ENCODE measurements at places on chromosomes 1 and 21.

DNA sequence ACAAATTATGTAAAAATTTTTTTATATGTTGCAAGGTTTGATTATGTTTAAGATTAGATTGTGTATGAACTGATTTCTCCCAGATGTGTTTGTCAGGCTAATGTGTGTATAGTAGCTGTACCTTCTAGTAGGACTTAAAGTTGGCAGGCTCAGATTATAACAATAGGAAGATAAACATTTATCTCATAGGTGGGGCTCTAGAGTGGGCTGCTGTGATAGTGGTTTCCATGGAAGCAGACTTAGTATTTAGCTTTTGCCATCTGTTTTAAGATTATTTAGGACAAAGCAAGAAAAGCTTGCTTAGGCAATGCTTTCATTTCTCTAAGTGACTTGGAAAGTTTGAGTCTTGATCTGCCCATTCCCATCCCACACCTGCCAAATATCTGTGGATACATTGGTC, 187.7 kb upstream of the CACYBP start:
- DNase-seq = no peak

DNA sequence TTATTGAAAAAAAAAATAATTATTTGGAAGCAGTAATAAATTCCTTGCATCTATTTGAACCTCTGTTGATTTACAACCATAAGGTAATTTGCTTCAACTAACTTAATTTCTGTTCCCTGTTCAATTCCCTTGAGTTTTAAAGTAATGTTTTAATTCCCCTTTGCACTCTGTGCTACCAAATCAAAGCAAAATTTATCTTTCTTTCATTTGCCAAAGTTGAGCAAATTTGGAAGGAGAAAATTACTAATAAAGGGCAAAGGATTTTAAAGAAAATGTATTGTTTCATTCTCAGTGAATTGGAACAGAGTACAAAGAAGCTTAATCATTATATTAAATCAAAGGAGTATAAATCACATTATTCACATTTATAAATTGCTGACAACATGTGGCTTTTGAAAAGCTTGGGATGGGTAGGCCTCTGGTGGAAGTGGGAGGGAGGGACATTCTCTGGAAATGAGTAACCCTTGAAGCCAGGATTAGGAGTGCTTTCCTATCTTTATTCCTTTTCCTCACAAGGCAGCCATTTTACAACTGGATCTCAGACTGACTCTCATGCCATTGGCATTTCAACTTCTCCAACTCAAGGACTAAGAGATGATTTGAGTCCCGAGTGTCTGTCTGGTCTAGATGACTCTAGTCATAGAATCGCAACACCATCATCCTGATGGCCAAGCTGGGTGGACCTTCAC, 331.6 kb upstream of the DUSP10 start:
- no peak for DNase-seq

DNA sequence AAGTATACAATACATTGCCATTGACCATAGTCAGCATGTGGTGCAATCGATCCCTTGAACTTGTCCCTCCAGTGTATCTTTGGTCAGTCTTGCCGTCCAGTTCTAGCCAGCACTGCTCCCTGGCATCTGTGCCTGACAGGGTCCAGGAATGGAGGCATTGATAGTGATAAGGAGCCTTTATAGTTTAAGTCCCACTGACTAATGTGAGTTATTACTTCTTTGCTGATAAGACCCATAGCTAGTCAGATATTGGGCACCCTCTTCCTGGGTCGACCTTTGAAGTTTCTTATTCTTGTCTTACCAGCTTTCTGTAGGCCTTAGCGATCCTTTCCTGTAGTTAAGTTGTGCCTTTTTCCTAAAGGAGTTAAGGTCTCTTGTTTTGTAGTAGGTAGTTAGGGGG, 13.0 kb downstream of the UCK2 start:
- DNase-seq = no peak

DNA sequence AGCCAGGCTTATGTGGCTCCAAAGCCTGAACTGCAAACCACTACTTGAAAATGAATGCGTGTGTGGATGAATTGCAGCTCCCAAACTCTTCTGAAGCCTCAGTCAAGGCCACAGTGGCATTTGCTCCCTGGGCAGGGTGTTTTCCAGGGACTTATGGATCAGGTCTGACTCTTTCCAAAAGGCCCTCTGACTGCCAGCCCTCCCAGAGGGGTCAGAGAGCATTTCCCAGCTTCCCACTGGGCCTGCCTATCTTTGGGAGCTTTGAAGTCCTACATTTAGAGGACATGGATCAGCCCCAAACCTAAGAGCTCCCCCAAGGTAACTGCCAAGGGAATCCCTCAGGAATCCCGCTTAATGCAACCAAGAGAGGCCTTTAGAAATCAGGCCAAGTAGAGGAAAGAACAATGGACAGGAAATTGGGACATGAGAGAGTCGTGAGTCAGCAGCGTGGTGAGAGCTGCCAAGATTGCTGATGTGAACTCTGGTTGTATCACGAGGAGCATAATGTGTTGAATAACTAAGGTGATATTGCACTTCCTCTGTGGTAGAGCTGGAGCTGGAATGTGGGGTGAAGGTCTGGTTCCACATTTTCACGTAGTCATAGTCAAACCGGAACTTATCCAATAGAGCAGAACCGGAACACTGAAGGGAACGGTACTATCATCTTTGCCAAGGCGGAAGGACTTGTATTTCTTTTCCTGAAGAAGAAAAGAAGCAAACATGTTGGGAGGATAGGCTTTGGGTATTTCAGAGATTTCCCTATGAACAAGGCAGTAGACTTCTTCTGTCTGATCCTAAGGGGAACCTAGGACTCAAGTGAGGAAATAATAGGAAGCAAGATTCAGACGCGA, 99.4 kb upstream of the JUN start:
- peak; percentile 54 for DNase-seq

DNA sequence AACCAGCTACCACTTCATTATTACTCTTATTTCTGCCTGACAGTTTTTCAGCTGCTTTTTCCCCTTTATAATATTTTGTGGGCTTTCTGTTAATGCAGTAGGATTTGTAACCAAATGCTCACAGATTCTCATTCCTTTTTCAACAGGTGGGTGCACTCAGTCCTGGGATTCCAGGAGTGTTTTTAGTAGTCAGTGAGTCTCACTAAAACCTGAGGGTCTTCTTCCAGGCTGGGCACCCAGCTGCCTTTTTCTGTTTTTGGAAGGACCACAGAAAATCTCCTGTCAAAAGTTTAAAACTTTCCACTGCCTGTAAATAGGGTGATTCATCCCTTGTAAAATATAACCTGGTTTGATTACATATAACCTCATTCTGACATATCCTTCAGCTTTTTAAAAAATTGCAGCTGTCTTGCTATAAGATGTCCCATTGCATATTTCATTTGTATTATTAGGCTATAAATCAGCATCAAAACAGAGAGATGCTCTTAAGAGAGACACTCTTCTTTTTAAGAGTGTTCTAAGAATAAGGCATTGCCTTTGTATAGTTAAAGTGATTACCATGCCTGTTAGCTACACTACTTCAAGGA, 16.8 kb upstream of the CEP350 start:
- no peak for DNase-seq

DNA sequence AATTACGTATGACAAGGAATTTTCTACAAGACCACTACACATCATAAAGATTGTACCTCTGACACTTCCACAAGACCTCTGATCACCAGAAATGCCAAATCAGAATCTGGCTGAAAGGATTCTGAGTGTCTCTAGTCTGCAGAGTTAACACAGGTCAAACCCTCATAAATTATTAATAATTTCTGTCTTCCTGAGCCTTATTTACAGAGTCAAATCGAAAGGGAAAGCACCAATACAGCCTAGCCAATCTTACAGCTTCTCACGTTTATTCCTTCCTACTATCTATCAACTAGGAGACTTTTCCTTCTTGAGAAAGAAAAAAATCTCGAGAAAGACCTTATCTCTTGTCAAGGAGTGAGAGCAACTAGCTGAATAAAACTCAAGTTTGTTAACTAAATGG, 2151.6 kb downstream of the MRPL39 start:
- no peak for DNase-seq

- DNase-seq = no peak
These were observed 23.8 kb downstream of the HIVEP3 start for GRCh38 chr1:41894808-41895483.

DNA sequence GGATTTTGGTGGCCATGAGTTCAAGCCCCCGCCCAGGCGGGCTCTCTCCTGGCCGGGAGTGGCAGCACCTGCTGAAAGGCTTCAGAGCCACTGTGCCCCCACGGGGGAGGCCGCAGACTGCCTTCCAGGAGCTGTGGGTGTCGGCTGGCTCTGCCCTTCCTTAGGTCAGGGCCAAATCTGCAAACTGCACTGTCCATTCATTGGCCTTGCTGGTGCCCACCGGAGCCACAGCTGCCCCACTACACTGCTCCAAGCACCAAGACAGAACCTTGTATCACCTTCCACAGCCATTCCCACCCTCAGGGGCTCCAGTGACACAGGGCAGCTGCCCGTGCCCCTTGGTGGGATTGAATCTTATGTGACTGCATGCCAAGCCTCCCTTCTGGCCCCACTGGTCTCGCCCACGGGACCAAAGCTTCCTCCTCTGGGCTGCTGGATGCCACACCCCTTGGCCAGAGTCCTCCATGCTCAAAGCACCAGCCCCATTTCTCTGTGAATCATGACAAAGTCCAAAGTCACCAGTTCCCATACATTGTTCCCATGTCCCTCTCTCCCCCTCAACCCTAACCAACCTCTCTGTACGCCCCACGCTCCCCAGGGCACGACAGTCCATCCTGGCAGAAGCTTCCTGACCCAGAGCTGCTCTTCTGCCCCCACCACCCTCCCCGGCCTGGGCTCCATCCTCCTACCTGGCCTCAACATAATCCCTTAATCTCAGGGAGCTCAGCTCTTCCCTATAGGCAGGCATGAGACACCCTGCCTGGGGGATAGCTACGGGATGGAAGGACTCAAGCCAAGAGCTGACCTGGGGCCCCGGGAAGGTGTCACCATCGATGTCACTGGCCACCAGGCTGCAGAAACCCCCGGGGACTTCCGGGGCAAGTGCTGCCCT, 20.9 kb upstream of the GPR153 start:
- no peak for DNase-seq

DNA sequence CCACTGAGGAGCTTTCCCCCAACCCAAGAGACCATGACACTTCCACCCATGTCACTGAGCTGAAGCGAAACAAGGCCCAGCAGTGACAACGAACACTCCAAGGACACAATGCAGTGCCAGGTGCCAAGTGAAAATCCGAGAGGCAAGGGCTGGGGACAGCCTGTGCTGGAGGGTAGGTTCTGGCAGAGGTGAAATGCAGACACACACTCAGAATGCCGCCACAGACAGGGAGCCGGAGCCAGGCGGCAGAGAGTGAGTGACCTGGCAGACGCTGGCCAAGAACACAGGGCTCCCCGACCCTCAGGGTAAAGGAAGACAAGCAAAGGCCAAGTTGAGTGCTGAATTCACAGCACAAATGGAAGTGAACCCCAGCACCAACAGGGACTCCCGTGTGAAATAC, 78.9 kb downstream of the CD46 start:
- DNase-seq = no peak

- DNase-seq = no peak
These were observed 66.6 kb downstream of the PIK3CD start for GRCh38 chr1:9718006-9718680.

- peak; percentile 86 for DNase-seq
These were observed 375.7 kb upstream of the CAMK1G start for GRCh38 chr1:209207701-209208286.

- peak; percentile 88 for DNase-seq
These were observed 46.3 kb upstream of the VANGL1 start for GRCh38 chr1:115595279-115596079.

DNA sequence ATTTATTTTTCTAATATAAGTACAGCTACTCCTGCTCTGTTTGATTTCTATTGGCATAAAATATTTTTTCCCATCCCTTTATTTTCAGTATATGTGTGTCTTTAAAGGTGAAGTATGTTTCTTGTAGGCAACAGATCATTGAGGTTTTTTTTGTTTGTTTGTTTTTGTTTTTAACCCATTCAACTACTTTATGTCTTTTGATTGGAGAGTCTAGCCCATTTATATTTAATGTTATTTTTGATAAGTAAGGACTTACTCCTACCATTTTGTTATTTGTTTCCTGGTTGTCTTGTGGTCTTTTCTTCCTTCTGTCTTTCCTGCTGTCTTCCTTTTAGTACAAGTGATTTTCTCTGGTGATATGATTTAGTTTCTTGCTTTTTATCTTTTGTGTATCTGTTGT, 285.1 kb upstream of the PROX1 start:
- DNase-seq = no peak

- peak; percentile 97 for DNase-seq
These were observed 60.2 kb upstream of the ID3 start for GRCh38 chr1:23619299-23620188.

- DNase-seq = peak; percentile 14
These were observed 115.0 kb downstream of the SYF2 start for GRCh38 chr1:25117233-25117823.

DNA sequence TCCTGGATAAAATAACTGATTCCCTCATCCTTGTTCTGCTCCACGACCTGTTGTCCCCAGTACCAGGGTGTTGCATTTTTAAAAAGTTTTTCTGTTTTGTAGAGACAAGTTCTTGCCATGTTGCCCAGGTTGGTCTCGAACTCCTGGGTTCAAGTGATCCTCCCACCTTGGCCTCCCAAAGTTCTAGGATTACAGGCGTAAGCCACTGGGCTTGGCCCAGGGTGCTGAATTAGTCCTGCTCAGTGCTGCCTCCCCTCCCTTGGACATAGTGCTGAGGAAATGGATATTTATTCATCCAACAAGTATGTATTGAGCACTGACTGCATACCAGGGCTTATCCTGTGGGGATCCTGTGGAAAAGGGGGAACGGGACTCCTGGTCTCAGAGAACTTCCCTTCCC, 126.4 kb downstream of the PTPRU start:
- DNase-seq = no peak

- DNase-seq = no peak
These were observed 19.1 kb downstream of the FUCA1 start for GRCh38 chr1:23848673-23849616.

GRCh38 chr1:43427524-43427923, 26.2 kb downstream of the HYI start:
- DNase-seq = no peak

DNA sequence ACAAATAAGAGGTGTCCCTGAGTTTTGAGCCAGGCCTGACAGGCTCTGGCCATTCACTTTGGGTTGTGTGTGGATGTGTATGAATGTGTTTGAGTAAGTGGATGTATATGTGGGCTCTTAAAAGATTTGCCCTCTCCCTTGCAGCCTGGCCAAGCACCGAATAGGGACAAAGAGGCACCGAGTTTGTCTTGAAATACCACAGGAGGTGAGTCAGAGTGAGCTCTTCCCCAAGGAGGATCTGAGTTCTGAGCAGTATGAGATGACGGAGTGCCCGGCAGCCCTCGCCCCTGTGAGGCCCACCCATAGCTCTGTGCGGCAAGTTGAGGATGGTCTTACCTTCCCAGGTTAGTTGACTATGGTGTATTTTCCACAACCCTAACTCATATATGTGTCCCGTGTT, 19.0 kb downstream of the KDM4A start:
- DNase-seq = no peak

GRCh38 chr1:14055442-14056223, 355.6 kb downstream of the PRDM2 start:
- DNase-seq = no peak
